ENCODE measurements at places on chromosomes 6 and 20.

DNA sequence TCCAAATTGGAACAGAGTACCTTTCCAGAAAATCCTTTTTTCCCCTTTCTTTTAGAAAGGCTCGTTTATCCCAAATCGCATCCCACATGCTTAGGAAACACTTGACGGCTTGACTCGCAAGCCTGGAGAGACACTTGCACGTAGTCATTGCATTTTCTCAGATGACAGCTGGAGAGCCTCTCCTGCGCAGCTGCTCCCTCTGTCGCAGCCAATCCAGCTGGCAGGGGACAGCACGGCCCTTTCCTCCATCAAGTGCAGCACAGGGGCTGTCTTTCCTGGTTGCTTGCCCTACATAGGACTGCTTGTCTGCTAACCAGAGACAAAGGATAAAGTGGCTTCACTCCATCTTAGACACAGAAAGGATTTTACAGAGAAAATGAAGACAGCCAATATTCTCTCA, 77.6 kb upstream of the RGS17 start:
- no peak for DNase-seq

DNA sequence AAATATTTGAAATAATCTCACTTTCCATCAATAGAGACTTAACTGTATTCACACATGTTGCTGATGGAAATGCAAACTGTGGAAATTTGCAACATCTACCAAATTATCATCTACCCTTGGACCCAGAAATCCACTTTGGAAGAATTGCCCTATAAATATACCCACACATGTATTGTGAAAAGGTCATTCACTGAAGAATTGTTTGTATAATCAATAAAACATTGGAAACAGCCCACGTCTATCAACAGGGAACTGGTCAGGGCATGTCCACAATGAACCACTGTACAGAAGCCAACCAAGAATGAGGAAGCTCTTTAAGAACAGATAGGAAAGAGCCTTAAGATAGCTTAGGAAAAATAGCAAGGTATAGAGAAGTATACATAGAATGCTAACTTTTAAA, 36.2 kb downstream of the PXDC1 start:
- no peak for DNase-seq

- no peak for DNase-seq
Observed at GRCh38 chr6:167699141-167699931, 127.4 kb upstream of the AFDN start.

GRCh38 chr6:85240787-85241385, 209.0 kb upstream of the NT5E start:
- DNase-seq = no peak

- no peak for DNase-seq
Observed at GRCh38 chr6:169277619-169278018, 24.0 kb upstream of the THBS2 start.

DNA sequence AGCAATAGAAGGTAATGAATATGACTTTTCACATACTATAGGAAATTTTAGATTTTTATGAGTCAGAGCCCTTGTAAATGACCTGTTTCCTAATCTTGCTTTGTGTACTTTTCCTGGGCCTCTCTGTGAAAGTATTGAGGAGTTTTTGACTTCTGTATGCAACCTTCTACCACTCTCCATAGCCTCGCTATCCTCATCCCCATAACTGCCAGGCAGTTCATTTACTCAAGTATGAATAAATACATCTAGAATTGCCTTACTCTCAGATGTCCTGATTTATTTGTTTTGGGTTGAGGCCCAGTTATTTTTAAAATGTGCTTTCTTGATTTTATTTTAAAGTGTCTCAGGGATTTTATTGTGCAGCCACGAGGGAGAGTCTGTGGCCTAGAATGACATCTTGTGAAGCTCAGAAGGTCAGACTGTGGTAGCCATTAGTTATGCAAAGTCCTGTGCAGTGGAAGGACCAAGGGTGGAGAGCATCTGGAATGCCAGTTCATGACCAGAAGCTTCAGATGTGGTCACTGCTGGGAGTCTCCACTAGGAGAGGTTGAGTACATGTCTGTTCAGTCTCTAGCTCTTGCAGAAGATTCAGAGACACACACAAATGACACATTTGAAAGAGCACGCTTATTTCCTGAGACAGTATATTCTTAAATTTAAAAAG, 346.2 kb upstream of the IMPG1 start:
- no peak for DNase-seq

DNA sequence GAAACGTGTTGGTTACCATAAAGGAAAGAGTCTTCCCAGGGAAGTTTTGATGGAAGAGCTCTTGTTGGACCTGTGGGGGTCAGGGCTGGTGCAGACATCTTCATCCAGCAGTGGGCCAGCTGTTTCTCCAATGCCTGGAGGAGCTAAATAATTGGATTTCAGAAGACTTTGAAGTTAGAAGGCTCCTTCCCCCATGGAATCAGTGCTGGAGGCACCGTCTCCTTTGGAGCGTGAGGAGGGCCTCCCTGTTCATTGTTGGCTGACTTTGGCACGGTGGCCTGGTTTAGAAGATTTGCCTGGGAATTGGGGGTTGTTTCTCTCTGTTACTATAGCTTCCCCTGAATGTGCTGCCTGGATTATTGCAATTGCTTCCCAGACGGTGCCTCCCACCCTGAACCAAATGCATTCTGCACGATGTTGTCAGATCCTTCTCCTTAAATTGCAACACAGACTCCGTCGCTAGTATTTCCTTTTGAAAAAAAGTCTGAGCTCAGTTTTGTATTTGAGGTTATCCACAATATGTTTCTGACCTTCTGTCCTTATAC, 27.7 kb upstream of the KCNG1 start:
- no peak for DNase-seq

- DNase-seq = no peak
Observed at GRCh38 chr20:61621035-61621730, 369.1 kb downstream of the CDH4 start.

DNA sequence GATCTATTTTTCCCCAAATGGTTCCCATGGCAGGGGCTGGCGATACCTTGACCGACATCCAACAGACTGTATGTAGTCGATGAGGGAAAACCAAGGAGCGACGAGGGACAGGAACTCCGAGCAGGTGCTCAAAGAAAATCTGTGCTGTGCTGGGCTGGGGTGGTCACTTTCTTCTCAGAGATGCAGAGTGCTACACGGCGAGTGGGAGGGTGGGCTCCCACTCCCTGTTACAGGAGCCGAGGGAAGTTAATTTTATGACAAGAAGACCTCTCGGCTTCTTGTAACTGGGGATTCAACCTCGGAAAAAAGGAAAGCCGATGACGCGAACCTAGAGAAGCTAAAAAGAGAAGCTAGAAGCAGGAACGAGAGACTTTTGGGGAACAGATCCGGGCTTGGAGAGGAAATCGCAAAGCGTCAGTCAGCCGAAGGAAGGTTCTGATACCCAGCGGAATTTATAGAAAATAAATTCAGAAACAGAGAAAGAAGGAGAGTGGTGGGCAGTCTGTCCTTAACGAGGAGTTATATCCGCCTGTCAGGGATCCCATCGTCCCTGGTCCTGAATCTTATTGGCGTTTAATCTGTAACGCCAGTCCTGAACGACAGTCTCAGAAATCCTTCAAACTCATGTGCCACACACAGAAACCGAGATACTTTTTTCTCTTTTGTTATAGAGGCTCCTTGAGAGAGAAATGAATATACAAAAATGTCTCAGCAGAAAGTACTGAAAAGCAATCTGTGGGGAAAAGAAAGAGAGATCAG, 84.6 kb upstream of the ZNF322 start:
- DNase-seq = no peak

DNA sequence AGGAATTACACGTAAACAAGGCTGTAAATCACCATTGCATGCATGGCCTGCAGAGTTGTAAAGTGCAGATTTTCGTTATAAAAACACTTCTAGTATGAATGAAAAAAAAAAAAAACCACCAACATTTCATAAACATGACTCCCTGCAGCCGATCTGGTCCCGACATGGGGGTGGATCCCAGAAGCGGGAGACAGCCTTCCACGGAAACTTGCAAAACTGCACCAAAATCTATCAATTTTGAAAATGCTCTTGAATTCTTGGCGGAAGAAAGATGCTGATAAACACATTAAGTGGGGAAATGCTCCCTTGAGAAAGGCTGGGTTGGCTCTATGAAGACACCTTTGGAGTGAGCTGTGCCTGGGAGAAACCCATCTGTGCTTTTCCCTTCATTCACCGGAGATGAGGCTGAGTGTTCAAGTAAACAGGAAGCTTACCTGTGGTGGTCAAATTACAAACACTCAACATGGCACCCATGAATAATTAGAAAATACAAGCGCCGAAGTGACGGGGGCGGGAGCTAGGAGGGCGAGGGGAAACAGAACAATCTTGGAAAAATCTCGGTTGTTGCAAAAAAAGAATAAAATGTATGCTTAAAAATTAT, 845 bp upstream of the ANKRD60 start:
- DNase-seq = no peak

- DNase-seq = no peak
Observed at GRCh38 chr6:14094721-14095120, 22.9 kb upstream of the CD83 start.

DNA sequence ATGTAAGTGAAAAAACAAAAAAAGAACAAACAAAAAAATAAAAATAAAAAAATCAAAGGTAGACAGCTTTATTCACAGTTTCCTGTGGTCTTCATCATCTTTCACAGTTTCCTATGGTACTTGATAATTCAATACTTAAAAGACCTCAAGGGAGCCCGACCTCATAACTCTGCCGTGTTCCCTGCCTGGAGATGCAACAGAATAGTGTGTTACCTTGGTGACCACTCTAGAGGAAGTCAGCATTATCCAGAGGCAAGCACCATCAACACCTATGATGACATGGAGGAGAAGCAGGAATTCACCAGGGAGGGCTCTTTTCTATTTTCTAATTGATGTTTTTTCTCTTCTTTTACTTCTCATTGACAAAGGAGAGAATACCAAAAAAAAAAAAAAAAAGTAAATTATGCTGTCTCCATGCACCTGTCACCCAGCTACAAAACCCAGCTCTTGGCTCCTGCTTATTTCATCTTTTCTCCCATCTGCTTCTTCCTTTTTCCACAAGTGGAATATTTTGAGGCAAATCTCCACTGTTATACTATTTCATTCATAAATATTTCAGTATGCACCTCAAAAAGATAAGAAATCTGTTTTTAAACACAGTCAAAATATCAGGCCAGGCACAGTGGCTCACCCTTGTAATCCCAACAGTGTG, 95.8 kb upstream of the STXBP5 start:
- no peak for DNase-seq

- DNase-seq = no peak
Observed at GRCh38 chr6:70599187-70599586, 32.5 kb downstream of the SDHAF4 start.

GRCh38 chr6:13358511-13358910, 30.2 kb upstream of the TBC1D7 start:
- DNase-seq = no peak

Data from HCEC 1CT (cell line).